ENCODE measurements at places on chromosomes 1 and 21. TPM values are rescaled to one million over a fixed set of nuclear protein-coding genes. Genes with fewer than 3 reads are reported as not detected.

IRF6 gene
- 35.3 TPM for total RNA-seq

NUF2 gene
- 7.0 TPM for total RNA-seq

ATP1A2 gene
- total RNA-seq: 4.7 TPM

C4BPA gene
- total RNA-seq: 17.2 TPM

ST6GALNAC5 gene
- total RNA-seq: 3.6 TPM

CRNN gene
- not detected for total RNA-seq

HES3 gene
- not detected for total RNA-seq

AVPR1B gene
- total RNA-seq: not detected

TTLL7 gene
- total RNA-seq: 3.5 TPM

XPR1 gene
- total RNA-seq: 45.7 TPM

SH2D1B gene
- not detected for total RNA-seq

RPTN gene
- total RNA-seq: not detected

RHBDL2 gene
- total RNA-seq: 0.57 TPM

FRRS1 gene
- total RNA-seq: 31.3 TPM

ASAP3 gene
- 45.1 TPM for total RNA-seq

OR2G3 gene
- total RNA-seq: not detected

HHIPL2 gene
- total RNA-seq: 0.20 TPM

PDZK1IP1 gene
- not detected for total RNA-seq

UBL4B gene
- not detected for total RNA-seq

TTC22 gene
- 8.5 TPM for total RNA-seq

PTPRC gene
- 0.44 TPM for total RNA-seq

SYCP1 gene
- not detected for total RNA-seq

DMBX1 gene
- total RNA-seq: not detected

USH2A gene
- total RNA-seq: 0.20 TPM

DISP3 gene
- total RNA-seq: 0.08 TPM

VANGL2 gene
- total RNA-seq: 9.7 TPM

SCP2 gene
- total RNA-seq: 310 TPM

ARHGAP29 gene
- 22.3 TPM for total RNA-seq

DEPDC1 gene
- total RNA-seq: 4.0 TPM

TNFRSF1B gene
- total RNA-seq: 4.1 TPM

NR1I3 gene
- total RNA-seq: 2.6 TPM

ABCG1 gene
- total RNA-seq: 7.2 TPM

Measured in hepatocyte (in vitro differentiated cells).